ENCODE measurements at places on chromosomes 12 and 14.

DNA sequence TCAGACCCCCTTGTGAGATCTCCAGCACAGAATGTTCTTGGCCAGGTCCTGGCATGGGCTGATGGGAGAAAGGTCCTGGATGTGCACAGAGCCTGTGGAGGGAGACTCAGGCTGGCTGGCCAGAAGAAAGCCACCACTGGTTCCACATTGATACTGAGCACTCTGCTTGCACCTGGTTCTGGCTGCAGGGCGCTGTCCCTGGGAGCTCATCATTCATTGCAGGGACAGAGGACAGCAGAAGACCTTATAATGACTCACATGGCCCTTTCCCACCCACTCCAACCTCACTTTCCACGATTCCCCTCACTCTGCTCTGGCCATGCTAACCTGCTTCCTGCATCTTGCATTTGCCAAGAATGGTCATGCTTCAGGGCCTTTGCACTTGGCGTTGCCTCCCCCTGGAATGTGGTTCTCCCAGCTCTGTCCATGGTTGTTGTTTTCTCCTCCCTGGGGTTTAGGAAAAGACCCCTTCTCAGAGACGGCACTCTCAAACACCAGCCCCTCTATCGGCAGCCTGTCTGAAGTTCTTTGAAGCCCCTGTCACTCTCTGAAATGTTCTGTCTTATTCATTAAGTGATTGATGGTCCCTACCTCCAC lies 10.3 kb downstream of the KRT7 start:
- H3K27me3 ChIP-seq: peaks cover 29% of the 10 kb centered on the region
- peak overlapping the region; percentile 31 for H3K27ac ChIP-seq
- H3K4me3 ChIP-seq: no peak overlapping the region
- no peaks in the 10 kb centered on the region for H3K36me3 ChIP-seq
- H3K4me1 ChIP-seq: peaks cover 53% of the 10 kb centered on the region
- no peak for DNase-seq

DNA sequence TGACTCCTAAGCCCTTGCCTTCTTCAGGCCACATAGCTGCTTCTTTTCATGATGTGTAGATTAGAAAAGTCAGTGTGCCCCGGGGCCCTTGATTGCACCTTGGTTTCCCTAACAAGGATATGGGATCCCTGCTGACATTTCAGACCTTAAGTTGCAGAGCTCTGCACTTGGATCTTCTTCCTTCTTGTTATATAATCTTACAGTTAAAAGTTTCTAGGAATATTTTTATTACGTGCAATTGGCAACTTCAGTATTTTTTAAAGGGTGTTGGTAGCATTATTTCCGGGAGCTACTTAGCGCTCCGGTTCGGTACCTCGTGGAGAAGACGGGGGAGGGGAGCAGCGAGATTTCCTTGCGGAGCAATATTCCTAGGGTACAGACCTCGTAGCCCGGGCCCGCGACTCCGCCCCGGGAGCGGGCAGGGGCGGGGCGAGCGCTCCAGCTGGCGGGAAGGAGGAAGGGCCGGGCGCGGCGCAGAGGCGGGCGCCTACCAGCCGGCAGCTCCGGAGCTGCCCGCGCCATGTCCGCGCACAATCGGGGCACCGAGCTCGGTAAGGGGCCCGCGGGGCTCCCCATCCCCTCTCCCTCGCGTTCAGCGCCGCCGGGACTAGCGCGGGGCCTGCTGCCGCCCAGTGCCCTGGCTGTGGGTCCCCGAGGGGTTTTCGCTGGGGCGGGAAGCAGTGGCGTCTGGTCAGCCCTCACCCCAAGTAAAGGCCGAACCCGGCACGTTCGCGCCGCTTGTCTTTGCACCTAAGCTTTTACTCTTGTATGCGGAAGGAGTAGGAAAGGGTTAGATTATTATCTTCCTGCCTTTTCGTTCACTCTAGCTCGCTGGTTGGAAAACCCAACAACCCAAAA lies at the start of gene DERA:
Gene DERA (plus strand): TSS at position 469 of the 858 bp plus-strand sequence. CDS start 52 bp downstream, at position 521.
- H3K27ac ChIP-seq: peak within 1 kb of the TSS; percentile 66
- H3K27me3 ChIP-seq: no peaks in the 10 kb centered on the region
- peak within 1 kb of the TSS; percentile 96 for H3K4me3 ChIP-seq
- DNase-seq: peak; percentile 88

DNA sequence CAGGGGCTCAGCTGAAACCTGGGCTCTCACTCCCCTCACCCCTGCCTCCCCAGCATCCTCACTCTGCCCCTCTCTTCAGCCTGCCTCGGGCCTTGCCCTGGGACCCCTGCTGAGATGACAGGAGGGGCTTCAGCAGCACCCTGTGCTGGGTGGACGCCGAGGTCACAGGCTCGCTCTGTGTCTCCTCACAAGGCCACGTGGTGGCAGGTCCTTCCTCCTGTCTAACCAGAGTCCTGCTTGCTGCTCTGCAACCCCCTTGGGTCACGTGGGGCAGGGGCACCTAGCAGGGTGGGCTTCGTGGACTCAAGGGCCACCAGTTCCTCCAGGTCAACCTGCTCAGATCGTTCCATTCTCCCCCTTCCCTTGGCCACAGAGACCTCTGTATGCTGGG lies 90.4 kb downstream of the TMEM121 start:
- H3K36me3 ChIP-seq: peaks cover 8% of the 10 kb centered on the region
- no peaks in the 10 kb centered on the region for H3K4me1 ChIP-seq
- H3K27me3 ChIP-seq: no peaks in the 10 kb centered on the region
- H3K27ac ChIP-seq: no peak overlapping the region

DNA sequence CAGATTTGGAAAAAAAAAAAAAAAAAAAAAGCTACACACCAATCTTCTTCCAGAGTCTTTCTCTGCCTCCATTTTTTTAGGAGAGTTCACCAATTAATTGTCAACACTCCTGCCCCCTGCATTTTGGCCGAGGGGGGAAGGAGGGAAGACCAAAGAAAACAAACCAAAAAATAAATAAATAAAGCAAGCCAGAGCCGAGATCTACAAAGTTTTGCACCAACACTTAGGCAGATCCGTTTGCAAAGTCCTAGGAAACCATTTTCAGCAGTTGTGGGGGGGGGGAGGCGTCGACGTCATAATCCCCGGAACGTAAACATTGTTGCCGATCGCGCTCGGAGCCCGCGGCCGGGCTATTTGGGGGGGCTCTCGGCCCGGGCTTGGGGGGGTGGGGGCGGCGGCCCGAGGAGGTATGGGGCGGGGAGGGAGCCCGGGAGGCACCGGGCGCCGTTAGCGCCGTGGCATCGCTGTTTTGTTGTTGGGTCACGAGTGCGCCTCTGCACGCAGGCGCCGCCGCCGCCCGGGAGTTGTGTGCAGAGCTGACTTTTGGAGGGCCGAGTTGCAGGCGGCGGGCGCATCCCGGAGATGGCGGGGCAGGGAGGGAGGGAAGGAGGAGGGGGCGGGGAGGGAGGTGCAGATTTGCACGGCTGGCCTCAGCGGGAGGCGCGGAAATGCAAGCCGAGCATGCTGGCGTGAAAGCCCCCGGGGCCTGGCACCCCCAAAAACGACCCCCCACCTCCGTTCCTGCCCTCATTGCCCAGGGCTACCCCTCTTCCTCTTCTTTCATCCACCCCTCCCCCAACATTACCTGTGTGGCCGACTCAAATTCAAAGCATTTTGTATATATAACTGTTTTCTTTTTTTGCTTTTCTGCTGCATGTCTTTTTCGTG lies 598 bp downstream of the KDM2B start:
- no peaks in the 10 kb centered on the region for H3K27me3 ChIP-seq
- H3K4me3 ChIP-seq: peak overlapping the region; percentile 99
- peaks cover 64% of the 10 kb centered on the region for H3K4me1 ChIP-seq
- peak; percentile 83 for DNase-seq
- peak overlapping the region; percentile 100 for H3K27ac ChIP-seq

- H3K36me3 ChIP-seq: peaks cover 4% of the 10 kb centered on the region
- H3K4me1 ChIP-seq: peaks cover 28% of the 10 kb centered on the region
- no peak overlapping the region for H3K4me3 ChIP-seq
- H3K27ac ChIP-seq: no peak overlapping the region
- DNase-seq: no peak
These were observed 75.5 kb upstream of the OTX2 start for GRCh38 chr14:56885825-56886224.

DNA sequence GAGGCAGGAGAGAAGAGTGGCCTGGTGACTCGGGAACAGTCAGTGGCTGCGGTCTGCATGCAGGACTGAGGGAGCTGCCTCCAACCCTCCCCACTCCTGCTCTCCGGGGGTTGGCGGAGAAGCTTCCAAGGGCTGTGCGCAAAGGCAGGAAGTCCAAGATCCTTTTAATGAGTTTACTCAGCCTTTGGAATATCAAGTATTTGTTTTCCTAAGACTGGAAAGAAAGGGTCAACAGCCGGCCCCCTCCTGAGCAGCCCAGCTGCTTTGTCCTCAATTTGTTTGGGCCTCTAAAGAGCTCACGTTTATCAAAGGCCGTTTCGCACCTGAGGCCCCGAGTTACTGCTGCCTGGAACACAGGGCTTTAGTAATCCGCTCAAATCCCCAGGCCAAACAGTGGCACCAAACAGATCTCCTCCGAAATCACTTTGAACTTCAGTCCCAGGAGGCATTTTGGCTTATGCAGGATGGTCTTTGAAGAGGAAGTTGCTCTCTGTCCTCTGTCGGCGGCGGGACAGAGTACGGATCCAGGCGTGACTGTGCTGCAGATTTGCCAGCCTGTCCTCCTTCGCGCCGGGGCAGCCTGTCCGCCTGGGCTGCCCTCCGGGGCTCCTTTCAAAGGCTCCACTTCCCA lies 117.2 kb upstream of the FZD10 start:
- H3K27ac ChIP-seq: no peak overlapping the region
- DNase-seq: peak; percentile 56
- H3K36me3 ChIP-seq: no peaks in the 10 kb centered on the region
- H3K4me3 ChIP-seq: peak overlapping the region; percentile 64

DNA sequence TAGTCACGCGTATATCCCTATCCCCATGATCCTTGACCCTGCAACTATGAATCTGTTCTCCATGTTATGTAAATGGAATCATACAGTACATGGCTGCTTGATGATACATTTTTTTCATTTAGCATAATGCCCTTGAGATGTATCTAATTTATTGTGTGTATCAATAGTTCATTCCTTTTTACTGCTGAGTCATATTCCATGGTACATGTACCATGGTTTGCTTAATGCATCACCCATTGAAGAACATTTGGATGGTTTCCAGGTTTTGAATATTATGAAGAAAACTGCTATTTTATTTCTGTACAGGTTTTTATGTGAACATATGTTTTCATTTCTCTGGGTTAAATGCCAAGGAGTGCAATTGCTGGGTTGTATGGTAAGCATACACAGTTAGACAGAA lies 4.0 kb upstream of the RNASE10 start:
- peaks cover 8% of the 10 kb centered on the region for H3K27me3 ChIP-seq
- no peaks in the 10 kb centered on the region for H3K36me3 ChIP-seq
- no peak for DNase-seq
- H3K27ac ChIP-seq: no peak overlapping the region

DNA sequence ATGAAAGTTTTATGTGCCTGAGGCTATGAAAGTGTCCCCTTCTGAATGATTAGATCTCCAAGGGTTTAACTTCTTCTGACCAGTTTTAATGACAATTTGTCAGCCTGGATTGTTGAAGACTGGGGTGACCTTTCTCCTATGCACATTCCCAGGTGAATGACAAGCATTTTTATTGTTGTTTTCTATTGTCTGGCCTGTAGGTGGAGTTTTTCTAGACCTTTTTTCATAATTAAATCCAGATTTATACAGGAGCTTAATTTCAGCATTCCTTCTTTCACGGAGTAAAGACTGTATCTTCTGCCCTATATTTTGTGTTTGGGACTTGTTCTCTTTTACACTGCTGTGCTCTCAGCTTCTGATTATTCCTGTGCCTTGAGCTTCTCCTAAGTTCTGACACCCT lies 125.0 kb upstream of the FAR2 start:
- no peaks in the 10 kb centered on the region for H3K36me3 ChIP-seq
- peaks cover 3% of the 10 kb centered on the region for H3K27me3 ChIP-seq
- H3K27ac ChIP-seq: no peak overlapping the region

- no peak for DNase-seq
- no peak overlapping the region for H3K4me3 ChIP-seq
- no peaks in the 10 kb centered on the region for H3K27me3 ChIP-seq
- H3K27ac ChIP-seq: no peak overlapping the region
These were observed 44.4 kb upstream of the KCNK13 start for GRCh38 chr14:90017371-90017770.

GRCh38 chr12:15789220-15790171 lies at the start of gene EPS8:
Gene EPS8, minus strand, starts transcription at chr12:15789388. Its CDS starts 106,437 bp downstream, at chr12:15682951.
- H3K36me3 ChIP-seq: peaks cover 8% of the 10 kb centered on the region
- H3K27ac ChIP-seq: no peak within 1 kb of the TSS
- peaks cover 40% of the 10 kb centered on the region for H3K27me3 ChIP-seq
- DNase-seq: peak; percentile 98

GRCh38 chr14:42475289-42475688 lies 868.6 kb downstream of the LRFN5 start:
- peaks cover 9% of the 10 kb centered on the region for H3K4me1 ChIP-seq
- H3K36me3 ChIP-seq: no peaks in the 10 kb centered on the region
- no peak overlapping the region for H3K4me3 ChIP-seq

DNA sequence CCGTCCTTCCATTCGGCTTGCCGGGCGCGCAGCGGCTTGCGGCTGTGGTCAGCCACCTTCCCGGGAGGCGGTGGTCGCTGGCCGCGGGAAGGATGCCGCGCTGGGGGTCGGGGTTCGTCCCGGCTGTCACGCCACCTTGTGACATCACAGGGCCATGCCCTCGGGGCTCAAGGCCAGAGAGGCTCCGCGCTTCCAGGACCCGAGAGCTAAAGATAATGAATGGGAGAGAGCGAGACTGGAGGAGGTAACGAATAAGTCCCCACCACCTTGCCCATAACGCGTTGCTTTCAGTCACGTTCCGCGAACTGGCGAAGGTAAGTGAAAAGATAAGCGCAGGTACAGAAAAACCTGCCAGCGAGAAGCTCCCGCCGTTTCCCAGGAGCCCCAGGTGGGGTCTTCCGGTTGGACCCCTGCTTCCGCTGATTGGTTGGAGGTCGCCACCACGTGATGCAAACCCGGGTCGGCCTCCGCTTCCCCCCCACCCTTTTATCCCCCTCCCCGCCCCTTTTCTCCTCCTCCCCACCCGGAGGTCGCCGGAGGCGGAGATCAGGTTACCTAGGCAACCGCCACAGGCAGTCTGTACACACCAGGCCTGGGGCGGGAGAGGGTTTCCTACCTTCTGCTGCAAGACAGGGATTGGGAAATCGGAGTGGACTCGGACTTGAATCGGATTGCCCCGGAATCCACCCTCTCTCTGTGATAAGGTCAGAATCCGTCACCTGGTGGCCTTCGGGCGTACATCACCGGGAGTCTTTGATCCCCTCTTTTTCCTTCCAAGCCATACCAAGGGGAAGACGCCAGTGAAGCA lies at the start of gene LRRC9:
Gene LRRC9 (plus strand): TSS at position 575 of the 808 bp plus-strand sequence.
- peak within 1 kb of the TSS; percentile 93 for H3K4me3 ChIP-seq
- H3K36me3 ChIP-seq: peaks cover 24% of the 10 kb centered on the region
- peak; percentile 91 for DNase-seq
- peak within 1 kb of the TSS; percentile 98 for H3K27ac ChIP-seq
- peaks cover 4% of the 10 kb centered on the region for H3K27me3 ChIP-seq
- H3K4me1 ChIP-seq: peaks cover 34% of the 10 kb centered on the region

DNA sequence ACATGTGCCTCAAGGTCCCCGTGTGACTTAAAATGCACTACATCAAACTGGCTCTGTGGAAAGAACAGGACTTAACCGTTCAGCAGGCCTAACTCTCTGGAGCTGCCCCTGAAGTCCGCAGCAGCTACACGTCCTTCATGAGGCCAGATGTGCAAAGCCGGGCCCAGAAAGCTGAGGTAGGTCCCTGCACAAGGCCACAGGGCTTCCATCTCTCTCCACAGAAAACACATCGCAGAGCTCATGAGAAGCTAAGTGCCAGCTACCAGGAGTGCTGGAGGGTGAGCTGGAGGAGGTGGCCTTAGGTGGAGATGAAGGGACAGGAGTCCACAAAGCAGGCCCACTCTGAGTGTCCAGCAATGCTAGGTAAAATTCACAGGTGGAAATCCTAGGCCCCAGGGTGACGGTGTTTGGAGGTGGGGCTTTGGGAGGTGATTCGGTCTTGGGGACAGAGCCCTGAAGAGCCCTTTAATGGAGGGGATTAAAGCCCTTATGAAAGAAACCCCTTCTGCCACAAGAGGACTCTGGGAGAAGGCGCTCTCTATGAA lies 52.4 kb downstream of the VCPKMT start:
- peaks cover 9% of the 10 kb centered on the region for H3K27me3 ChIP-seq
- no peak overlapping the region for H3K4me3 ChIP-seq
- no peaks in the 10 kb centered on the region for H3K36me3 ChIP-seq
- H3K27ac ChIP-seq: no peak overlapping the region
- no peak for DNase-seq

All from nephron progenitor cell (in vitro differentiated cells).